Epithelial cell of proximal tubule (primary cell): ENCODE measurements at places on chromosomes 6 and 20.

- no peak for DNase-seq
Observed at GRCh38 chr6:136921381-136921935, 643 bp upstream of the SLC35D3 start.

DNA sequence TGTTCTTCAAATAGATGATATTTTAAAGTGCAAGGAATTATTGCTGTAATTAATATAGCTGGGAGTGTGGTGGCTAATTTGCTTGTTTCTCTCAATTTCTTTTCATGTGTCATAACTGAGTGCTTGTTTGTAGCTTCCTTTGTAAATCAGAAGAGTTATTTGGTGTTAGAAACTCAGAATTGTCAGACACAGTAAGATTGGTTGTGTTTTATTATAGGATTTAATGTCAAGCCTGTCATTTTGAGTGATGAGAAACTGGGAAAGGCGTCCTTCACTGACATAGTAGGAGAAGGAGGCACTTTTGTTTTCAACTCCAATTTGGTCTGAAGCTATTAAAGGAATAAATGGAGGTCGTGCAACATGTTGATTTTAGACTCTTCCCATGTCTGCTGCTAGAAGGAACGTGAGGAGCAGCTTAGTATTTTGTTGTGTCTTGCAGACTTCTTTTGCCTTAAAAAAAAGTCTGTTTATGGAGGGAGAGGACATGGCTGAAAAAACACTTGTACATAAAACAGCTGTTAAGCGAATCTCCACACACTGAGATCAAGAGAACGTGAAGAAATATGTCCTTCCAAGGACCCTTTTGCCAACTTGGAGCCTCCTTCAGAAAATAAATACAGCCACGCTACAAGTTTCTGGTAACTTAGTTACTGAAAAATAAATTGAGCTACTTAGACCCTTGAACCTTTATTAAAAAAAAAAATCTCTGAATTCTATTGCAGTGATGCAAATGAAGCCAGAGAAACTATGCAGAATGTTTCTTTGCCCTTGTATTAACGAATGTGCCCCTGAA, 59.5 kb downstream of the BMP6 start:
- DNase-seq = no peak

GRCh38 chr20:61461461-61461860, 209.4 kb downstream of the CDH4 start:
- no peak for DNase-seq

DNA sequence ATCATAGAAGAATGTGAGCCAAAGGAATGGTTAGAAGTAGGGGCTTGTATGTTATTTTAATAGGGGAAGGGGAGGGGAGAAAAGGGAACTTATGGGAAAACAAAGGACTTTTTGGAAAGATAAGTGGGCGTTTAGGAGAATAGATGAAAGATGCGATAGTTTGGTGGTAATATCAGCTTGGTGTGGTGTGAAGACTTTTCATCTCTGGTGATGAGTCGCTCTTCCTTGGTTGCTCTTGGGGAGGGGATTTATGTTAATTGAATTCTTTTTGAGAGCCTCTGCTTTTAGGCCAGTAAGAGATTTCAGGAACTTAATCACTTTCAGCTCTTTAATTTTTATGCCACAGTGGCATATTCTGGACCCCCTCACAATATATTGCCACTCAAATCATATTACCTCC, 10.8 kb downstream of the HECA start:
- no peak for DNase-seq
